Endothelial cell of umbilical vein (primary cell): ENCODE measurements at places on chromosomes 5 and 9.

GRCh38 chr5:62082370-62082801, 223.6 kb upstream of the KIF2A start:
- no peak for DNase-seq

- DNase-seq: no peak
These were observed 126.7 kb downstream of the ARSB start for GRCh38 chr5:78858364-78858763.

DNA sequence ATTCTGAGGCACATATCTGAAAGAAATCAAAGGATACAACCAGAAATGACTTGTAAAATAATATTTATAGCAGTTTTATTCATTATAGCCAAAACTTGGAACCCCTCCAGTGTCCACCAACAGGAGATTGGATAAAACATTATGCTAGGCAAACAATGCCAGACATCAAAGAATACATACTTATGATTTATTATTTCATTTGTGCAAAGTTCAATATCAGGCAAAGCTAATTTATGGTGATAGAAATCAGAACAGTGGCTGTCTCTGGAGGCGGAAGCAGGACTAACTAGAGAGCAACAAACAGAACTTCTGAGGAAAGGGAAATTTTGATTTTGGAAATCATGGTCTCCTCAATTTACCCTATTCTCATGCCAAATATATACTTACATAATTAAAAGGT, 193.1 kb downstream of the ICE1 start:
- DNase-seq: no peak

DNA sequence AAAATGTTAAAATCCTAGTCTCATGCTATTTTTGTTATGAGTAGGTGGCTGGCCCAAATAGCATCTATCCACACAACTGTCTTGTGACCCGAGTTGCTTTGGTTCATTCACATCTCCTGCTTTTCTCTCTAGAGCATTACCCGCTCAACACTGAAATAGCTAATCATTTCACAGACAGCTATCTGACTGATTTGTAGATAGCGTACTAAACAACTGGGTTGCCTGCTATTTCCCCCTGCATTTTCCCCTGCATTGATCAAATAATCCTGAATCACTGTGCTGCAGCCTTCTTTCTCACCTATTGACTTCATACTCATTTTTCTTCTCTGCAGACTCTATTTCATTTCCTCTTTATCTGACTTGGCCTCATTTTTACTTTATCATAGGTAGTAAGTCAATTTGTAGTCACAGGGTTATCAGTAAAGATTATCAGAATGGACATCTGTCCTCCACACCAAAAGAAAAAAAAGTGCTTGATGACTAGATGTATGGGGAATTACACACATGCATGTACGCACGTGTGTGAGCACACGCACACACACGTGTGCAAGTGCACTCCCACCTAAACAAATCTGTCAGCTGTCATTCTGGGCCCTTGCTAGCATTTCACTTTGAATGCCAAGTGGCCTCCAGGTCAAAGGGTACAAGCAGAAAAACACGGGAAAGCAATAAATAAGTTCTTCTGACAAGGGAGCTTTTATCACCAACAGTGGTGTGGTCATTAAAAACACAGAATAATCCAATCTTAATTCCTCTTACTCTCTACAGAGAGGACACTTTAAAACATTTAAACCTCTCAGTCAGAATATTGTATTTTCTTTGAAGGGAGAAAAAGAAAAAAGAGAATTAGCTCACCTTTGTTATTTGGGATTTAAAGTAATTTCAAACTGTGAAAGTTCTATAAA, 501.6 kb downstream of the EFNA5 start:
- no peak for DNase-seq

- DNase-seq: peak; percentile 84
These were observed 30.1 kb downstream of the QRFP start for GRCh38 chr9:130866474-130866965.

GRCh38 chr9:6630502-6631206, 14.9 kb downstream of the GLDC start:
- DNase-seq: no peak

DNA sequence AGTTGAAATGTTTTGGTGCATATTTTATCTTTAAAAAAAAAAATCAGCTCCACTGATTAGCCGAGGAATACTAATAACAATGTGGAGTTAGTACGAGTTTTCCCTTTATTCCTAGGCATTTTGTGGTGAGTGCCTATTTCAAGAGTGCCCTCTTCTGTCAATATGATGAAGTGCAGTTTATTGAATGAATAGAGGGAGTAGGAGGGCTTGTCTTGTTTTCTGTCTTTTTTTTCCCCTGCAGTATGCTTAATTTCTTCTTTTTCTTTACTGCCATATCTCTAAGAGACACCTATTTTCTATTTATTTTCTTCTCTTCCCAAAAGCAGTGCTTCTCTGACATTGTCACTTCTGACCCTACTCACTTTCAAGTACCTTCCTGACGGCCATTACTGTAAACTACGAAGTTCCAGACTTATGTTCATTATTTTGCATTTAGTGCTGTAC, 169.6 kb upstream of the PITX1 start:
- DNase-seq: no peak

- DNase-seq: no peak
These were observed 8.9 kb upstream of the PKD2L2 start for GRCh38 chr5:137880313-137880712.

GRCh38 chr9:120944434-120944843, 17.8 kb upstream of the TRAF1 start:
- no peak for DNase-seq
